Spleen (tissue), 13 donors: ENCODE measurements at places on chromosomes 12 and 14. TPM values are rescaled to one million over a fixed set of nuclear protein-coding genes. Genes with fewer than 3 reads are reported as not detected.

The RDH5 gene
- 7.5 TPM for total RNA-seq

The MUCL1 gene
- not detected for total RNA-seq

The GPRC5D gene
- not detected for total RNA-seq

The DPPA3 gene
- not detected for total RNA-seq

The INSM2 gene
- total RNA-seq = not detected

The IRAK4 gene
- 97.9 TPM for total RNA-seq

The LPAR5 gene
- total RNA-seq = 18.5 TPM

The WNT1 gene
- total RNA-seq = not detected

The FAM161B gene
- total RNA-seq = 3.1 TPM

The FGF23 gene
- total RNA-seq = not detected

The PRH2 gene
- total RNA-seq = not detected

The GOLT1B gene
- 26.0 TPM for total RNA-seq

The TOMM20L gene
- 1.1 TPM for total RNA-seq

The KRT86 gene
- 0.17 TPM for total RNA-seq

The CCDC177 gene
- total RNA-seq = not detected
